Esophagus squamous epithelium (tissue), 5 donors: ENCODE measurements at places on chromosomes 4 and X.

DNA sequence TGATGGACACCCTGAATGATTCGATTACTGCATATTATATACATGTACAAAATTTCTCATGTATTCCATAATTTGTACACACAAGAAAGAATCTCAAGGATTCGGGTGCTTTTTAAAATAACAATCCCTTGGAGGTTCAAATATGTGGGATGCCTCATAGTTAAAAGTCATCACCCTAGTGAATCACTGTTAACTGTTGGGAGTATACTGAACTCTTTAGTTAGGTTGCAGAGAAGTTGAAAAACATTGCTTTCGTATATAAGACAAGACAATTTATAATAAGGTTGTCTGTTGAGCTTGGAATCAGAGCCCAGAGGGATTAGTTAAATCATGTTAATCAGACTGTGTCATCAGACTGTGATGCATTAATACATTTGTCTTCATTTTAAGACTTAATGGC lies 15.6 kb downstream of the DCK start:
- DNase-seq = no peak

GRCh38 chr4:168849030-168849675 lies 160.9 kb downstream of the CBR4 start:
- DNase-seq = no peak

DNA sequence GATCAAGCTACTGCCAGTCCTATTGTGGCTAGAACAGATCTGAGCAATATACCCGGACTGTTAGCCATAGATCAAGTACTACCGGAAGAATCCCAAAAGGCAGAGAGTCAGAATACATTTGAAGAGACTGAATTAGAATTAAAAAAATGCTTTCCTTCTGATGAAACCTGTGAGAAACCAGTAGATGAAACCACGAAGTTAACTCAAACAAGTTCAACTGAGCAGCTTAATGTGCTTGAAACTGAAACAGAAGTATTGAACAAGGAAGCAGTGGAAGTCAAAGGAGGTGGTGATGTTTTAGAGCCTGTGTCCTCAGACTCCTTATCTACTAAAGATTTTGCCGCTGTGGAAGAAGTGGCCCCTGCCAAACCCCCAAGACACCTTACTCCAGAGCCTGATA lies 46.8 kb downstream of the WDR44 start:
- DNase-seq = no peak

- no peak for DNase-seq
Measured at GRCh38 chr4:36332023-36332781, 50.8 kb downstream of the DTHD1 start.

DNA sequence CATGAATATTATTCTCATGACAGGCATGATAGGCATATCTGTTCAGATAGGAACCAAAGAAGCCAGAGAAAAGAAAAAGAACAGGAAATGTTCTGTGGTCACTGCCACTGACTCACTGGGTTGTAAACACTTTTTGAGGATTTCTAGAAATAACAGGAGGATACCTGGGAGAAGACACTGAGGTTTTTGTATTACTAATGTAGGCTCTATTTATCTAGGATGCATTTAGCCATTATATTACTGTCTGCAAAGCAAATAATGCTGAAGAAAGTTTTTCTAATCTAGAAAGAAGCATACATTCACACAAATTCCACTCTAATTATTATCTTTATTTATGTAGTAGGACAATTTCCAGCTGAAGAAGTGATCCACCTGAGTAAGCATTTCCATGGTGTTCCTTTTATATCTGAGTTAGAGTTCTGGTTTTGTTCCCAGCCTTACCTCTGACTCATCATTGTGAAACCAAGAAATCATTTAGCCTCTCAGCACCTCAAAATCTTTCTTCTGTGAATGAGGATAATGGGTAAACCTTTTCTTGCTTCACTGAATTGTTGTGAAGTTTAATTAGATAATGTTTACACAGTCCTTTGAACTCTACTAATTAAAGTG lies 40.2 kb upstream of the EPGN start:
- no peak for DNase-seq

- DNase-seq = no peak
Measured at GRCh38 chr4:2941138-2942036, 21.8 kb downstream of the NOP14 start.

DNA sequence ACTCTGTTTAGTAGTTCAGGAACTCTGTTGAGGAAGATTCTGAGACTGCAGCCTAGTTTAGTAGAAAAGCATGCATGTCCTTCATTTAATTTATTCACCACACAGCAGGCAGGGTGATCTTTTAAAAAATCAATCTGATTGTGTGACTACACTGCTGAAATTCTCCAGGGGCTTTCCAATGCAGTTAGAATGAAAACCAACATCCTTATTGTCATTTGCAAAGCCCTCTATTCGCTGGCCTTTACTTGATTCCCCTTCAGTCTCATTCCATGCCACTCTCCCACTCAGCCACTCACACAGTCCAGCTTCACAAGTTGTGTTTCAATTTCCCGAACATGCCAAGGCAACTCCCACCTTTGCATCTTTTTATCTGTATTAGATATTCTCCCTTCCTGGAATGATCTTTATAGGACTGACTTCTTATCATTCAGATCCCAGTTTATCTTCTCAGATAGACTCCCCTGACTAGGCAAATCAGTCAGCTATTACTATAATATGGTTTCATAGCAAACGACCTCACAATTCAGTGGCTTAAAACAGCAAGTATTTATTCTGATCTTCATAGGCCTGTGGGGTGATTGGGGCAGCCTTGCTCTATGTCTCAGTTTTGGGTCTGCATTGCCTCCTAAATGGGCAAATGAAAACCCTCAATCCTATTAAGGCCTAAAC lies 21.3 kb upstream of the FTHL17 start:
- no peak for DNase-seq

- DNase-seq = no peak
Measured at GRCh38 chrX:37409278-37409677, 60.1 kb downstream of the PRRG1 start.
